ENCODE measurements at places on chromosomes 12 and 14.

- peak; percentile 57 for DNase-seq
These were observed 24.5 kb downstream of the ERG28 start for GRCh38 chr14:75636100-75636692.

GRCh38 chr14:102548616-102549240 is 39.2 kb upstream of the ANKRD9 start:
- DNase-seq: no peak

DNA sequence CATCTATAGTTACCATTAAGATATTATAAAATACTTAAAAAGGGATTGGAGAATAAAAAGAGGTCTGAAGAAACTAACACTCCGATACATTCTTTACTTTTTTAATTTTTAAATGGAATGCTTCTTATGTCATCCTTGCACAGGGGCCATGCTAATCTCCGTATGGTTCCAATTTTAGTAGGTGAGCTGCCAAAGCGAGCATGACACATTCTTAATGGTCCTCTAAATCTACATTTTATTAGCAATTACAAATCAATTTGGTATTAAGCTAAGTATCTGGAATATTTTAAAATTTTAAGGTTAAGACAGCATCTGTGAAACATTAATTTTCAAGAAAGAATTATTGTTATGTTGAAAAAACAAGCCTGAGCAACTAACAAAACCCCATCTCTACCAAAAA is 6.2 kb upstream of the ARID4A start:
- no peak for DNase-seq

DNA sequence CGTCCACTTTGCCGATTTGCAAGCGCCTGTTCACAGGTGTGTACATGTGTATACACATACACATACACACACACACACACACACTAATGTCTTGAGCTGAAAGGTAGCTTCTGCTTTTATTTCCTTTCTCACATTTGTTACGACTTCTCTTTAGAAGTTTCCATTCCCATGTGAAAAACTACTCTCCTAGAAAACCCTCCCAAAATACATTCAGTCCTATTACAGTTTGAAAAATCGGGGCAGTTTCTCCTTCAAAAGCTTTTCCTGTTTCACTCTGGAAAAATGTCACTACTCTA is 3.9 kb downstream of the BLTP3B start:
- no peak for DNase-seq

GRCh38 chr12:29023436-29024076 is 125.5 kb upstream of the FAR2 start:
- DNase-seq: no peak

GRCh38 chr12:48787791-48788523 is 932 bp downstream of the ADCY6 start:
- DNase-seq: no peak

DNA sequence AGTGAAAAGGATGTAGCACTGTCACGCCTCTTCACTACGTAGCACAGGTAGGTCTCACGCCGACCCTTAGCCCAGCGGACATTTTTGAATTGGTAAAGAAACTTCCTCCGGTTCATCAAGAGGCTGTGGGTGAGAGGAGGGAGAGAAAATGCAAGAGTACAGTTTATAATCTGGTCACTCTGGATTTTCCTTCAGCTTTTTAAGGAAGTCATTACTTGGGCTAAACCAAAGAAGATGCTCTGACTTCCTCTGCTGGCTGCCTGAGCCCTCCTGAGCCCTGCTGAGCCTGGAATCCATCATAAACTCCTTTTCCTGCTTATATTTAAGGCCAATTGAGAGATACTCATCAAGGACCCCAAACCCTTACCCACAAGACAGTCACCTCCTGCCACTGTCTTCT is 5.8 kb downstream of the AICDA start:
- DNase-seq: no peak

DNA sequence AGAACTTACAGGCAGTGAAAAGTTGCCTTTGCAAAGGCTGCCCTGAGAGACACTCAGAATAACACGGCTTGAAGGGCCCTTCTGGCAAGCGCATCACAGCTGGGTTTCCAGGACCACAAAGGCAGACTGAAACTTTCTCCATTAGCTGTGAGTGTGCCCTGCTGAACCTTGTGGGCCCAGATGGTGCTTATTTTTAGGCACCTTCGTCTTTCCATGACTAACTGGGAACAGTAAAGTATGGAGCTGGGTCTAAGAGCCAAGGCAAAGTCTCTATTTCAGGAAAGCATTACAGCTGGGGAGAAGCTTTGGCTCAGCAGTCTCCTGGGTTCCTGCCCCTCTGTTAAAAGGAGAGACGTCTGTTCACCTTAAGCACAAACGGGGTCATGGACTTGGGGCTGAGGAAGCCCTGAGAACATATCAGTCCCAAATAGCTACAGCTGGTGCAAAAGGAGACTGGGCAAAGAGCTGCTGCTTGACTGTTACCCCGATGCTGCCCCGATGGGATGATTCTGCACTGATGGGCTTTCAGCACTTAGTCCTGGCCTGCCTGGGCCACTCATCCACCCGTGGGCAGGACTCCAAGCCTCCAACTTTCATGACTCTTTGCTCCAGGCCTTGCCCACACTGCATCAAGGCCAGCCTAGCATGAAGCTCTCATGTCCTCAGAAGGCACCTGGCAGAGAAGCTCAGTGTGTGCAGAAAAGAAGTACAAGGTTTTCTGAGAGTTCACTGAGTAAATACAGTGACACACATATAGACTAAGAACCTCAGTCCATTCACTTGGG is 248.3 kb downstream of the PHLDA1 start:
- peak; percentile 34 for DNase-seq

All from astrocyte (in vitro differentiated cells and primary cell).